ENCODE measurements at places on chromosomes 2 and 18.

GRCh38 chr18:35376393-35376741, 770 bp downstream of the ZNF396 start:
- no peak for DNase-seq

GRCh38 chr2:116132833-116133232, 1681.7 kb upstream of the DDX18 start:
- DNase-seq = no peak

DNA sequence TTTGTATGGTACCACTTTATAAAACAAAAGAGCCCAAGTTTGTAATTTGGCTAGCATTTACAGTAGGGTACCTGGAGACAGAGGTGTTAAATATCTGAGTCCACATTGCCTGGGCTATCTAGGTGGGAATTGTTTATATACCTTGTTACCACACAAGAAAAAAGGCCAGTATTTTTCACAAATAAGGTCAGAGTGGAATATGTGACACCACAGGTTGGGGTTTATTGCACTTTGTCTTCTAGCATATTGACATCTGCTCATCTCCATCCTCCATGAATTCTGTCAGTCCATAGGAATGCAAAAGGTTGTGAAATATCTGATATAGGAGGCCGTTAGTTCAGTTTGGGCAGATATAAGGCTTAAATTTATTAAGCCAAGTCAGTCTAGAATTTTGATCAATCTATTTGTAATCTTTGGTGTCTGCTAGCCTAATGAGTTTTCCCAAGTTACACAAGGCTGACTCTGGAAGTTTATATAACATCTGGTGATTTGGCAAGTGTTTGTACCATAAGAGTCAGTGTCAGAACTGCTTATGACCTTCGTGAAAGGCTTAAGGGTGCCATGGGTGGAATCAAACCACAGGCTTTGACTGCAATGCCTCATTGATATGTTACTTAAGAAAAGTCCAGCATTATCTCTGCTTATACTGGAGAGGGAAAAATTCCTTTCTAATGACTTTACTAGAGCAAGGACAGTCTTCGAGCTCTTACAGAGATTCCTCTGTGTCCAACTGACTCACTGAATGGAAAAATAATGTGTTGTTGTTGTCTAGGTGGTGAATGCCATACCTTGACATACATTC, 11.3 kb upstream of the DPP4 start:
- no peak for DNase-seq

DNA sequence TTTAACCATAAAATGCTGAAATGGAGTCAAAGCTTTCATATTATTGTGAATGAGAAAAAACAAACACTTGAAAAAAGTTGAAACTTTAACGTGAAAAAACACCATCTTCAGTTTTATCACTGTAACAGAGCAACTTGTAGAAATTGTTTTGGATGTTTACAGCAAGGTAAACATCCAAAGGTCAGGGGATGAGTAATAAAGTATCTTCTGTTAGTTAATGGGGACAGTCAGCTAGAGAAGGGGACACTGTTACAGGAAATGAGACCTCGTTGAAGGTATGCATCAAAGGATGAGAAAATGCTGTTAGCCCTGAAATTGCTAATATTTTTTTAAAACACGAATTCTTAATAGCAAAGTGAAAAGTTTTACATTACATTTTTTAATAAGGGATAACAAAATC, 2.9 kb downstream of the RHBDD1 start:
- DNase-seq = no peak

GRCh38 chr2:62224976-62225375, 29.1 kb downstream of the B3GNT2 start:
- DNase-seq = no peak

DNA sequence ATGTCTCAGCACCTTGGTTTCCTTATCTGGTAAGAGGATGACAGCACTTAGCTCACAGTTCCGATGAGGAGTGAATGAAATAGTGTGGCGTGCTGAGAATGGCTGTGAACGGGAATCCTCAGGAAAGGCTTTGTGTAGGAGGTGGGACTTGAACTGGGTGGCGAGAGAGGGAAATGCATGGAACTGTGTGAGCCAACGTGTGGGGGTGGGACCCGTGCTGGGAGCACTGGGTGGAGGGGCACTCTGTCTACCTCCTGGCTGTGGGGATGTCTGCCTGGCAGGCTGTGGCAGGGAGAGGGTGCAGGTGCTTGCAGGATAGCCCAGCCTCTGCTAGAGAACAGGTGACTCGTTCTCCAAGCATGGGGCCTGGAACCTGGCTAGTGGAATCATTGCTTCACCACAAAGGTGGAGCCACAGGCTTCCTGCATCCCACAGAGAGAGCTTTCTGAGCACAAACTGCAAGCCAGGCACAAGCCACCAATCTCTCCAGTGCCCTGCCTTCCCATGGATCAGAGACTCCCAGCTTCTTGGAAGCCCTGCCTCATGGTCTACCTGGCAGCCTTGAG, 145.2 kb downstream of the CELF4 start:
- DNase-seq = no peak
